Activated T-cell treated with anti-CD3 and anti-CD28 coated beads, Interleukin-2, amount 50 U/mL, for 48 hours (primary cell): ENCODE measurements at places on chromosomes 4 and X.

DNA sequence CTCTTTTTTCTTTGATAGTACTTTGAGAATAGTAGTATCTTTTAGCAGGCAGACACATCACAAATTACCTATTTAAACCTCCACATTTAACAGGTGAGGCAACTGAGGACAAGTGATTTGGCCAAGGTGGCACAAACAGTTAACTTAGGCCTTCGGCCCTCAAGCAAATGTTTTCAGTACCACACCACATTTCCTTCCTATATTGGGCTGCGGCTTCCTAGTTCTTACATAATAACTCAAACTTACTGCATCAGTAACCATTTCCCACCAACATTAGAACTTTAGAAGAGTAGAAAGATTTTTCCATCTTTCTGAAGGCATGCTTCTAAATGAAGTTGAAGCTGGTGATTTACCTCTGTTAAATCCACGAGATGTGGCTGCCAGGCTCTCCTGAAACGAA is 63.2 kb upstream of the SLC4A4 start:
- DNase-seq = no peak

DNA sequence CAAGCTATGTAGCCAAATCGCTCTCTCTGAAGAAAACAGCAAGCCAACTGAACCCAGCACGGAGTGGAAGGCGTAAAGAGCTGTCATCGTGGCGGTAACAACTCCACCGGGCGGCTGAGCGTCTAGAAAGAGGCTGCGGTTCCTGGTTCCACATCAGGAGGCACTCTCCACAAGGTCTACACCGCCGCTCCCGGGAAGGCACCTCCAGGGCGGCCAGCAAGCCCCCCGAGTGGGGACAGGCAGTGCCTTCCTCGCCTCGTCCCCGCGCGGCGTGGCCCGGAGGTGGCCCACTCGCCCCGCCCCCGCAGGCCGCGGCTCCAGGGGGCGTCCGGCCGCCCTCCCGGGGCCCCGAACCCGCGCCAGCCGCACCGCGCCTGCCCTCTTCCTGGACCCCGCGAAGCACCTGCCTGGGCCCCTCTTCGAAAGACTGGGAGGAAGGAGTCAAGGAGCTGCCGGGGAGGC is 755 bp downstream of the KLHL8 start:
- DNase-seq = no peak

DNA sequence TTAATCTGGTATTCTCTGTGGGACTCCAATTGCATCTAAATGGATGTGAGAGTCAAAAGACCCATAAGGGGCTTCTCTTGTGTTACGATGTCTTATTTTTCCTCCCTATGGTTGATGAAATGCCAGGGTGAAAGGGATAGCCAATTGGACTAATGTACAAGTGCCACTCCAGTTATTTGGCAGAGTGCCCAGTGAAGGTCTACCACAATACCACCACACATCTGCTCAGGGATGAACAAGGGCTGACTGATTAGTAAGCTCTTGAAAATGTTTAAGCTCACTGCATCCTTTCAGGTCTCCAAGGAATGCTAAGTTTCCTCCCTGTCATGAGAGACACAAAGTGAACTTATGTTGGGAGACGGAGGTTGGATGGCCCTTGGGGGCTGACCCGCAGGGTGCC is 57.8 kb downstream of the HEPH start:
- DNase-seq = no peak

- DNase-seq = no peak
Observed at GRCh38 chr4:124144238-124144654, 568.3 kb downstream of the ANKRD50 start.

GRCh38 chr4:123093236-123093635 is 170.8 kb upstream of the NUDT6 start:
- no peak for DNase-seq

DNA sequence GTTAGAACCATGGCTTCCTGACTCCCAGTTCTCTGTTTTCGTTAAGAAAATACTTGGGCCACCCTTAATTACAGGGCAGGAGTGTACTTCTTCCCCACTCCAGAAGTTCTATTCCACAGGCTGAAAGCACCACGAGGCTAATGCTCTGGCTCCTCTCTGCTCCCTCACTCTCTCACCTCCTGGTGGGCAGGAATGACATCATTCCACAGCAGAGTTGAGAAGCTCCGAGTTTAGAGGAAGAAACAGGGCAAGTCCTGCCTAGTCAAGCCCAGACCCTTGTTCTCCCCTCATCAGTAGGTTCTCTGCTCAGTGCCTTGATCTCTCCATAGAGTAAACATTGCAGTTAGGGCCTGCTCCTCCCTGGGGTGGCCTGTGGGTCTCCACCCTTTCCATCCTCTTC is 343.8 kb upstream of the CLNK start:
- DNase-seq = no peak

DNA sequence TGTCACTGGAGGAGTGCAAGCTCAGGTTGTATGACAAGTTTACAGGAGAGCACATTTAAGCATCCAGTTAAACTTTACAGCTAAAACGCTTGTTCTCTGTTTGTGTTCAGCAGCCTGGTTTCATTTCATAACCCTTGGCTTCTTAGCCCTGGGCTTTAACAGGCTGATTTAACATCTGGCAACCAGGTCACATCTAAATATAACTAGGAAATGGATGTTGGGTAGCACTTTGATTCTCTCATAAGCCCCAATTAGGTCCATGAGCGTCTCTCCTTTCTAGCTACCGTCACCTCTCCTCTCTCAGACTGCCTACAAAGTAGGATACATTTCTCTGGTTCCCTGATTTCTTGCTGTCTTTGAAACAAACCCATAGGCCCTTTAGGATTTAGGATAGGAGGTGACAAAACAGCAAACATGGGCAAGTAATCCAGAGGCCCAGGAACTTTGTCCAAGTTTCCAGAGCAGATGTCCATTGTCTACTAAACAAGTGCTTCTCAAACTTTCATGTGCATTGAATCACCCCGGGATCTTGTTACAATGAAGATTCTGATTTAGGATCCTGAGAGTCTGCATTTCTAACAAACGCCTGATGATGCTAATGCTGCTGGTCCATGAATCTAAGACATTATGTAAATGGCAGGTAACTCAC is 22.5 kb downstream of the OTUD6A start:
- no peak for DNase-seq

DNA sequence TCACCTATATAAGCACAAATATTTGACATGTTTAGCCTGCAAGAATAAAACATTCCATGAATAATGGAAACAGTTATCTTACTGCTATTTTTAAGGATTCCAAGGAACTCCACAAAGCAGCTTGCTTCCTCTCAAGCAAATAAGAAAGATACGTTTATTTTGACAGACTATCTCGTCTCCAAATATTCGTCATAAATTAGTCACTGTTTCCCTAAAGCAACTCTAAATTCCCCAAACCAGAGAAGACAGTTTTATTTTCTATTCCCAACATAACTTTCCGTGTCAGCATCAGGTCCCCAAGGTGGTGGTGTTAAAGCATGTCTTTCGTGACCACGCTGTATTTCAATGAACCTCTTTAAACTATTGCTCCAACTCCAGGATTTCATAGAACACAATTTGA is 24.3 kb upstream of the DKK2 start:
- DNase-seq = no peak

DNA sequence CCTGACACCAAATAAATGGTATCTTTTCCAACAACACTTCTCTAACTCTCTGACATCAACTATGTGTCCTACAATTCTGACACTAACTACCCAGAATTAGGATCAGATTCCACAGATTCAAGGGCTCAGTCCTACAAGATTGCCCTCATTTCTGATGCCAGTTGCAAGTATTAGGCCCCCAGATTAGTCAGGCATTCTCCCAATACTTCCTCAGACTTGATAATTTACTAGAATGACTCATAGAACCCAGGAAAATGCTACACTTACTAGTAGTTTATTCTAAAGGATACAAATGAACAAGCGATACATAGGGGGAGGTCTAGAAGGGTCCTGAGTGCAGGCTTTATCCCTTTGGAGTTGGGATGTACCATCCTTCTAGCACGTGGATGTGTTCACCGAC is 8.5 kb downstream of the TIGD2 start:
- no peak for DNase-seq

DNA sequence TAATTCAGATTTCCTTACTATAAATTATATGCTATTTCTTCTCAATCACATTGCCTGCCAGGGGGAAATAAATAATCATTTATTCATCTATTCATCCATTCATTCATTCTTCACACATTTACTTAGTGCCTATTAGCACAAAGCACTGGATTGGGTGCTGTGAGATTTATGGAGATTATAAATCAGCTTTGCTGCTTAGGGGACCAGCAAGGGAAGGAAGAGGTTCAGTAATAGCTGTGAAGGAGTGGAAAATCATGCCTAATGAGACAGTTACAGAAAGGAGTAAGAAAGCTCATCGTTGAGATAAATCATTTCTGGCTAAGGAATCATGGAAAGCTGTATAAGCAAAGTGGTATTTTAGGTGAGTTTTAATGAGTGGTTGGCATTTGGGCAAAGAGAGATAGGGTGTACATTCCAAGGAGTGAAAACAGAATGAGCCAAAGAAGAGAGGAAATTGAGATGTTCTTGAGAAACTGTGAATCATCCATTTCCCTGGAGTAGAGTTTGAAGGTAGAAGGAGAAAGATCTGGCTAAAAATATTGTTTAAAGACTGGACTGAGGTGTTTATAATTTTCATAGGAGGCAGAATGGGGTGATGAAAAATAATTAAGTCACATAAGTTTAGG is 9.6 kb downstream of the ARSJ start:
- no peak for DNase-seq

DNA sequence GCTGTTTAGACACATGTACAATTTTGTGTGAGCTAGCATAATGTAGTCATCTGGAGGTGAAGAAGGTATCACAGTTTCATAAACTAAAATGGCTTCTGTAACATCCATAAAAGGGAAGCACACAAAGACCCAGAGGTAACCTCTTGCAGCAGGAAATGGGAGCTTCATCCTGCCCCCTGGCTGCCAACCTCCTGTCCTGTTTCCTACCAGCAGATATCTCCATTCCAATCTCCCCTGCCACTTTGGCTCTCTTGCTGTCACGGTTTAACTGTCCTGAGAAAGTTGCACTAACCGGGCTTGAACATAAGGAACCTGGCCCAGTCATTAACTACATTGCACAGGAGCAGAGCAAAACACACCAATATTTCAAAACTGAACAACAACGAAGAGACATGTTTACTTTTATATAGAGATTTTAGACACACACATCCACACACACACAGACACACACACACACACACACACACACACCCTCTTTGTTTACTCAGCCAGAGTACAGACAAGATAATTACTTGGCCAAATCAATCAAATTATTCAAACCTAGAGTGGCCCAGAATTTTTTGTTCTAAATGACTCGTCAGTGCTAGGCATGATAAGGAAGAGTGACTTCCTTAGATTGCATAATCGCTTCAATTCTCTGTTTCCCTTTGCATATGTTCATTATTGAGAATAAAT is 24.2 kb downstream of the MID2 start:
- DNase-seq = no peak

- DNase-seq = no peak
Observed at GRCh38 chr4:156326246-156326645, 372.6 kb upstream of the CTSO start.

- no peak for DNase-seq
Observed at GRCh38 chr4:141501931-141502330, 134.5 kb upstream of the IL15 start.

- DNase-seq = no peak
Observed at GRCh38 chr4:162830899-162831298, 335.8 kb downstream of the NAF1 start.

DNA sequence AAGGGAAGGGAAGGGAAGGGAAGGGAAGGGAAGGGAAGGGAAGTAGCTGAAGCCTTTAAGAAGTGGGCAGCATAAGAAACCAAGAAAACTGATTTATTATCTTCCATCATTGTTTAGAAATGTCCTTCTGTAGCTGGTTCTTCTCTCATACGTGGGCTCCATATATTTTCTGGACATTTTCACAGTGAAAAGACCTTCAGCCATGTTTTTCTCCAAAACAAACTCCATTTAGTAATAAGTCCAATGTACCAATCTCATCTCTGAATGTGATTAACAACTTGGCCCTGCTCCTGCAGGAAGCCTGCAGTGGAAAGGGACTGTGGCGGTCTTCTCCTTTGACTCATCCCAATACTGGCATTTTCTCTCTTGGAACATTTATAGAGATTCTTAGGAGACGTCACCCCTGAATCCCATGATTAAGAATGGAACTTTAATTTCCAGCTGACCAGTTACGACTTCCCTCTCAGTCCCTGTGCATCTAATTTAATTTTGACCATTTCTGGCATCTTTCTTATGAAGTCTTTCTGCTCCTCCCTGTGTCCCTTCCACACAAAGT is 96.6 kb upstream of the GUCY1A1 start:
- DNase-seq = no peak

DNA sequence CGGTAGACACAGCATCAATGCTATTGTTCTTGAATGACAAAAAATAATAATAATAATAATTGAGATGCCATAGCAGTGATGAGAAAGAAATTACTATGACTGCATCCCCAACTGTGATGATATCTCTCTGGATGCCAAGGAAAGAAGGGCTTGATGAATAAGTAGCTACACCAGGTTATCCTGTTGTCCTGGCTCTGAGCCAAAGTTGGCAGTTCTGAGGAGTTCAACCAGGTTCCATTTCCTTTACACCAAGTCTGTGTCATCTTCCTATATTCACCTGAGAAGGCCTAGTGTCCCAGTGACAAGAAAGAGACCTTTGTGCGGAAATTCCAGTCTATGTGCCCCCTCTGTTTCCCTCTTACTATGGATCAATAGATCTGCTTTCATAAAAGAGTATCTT is 3.4 kb upstream of the MAML3 start:
- no peak for DNase-seq

GRCh38 chr4:77336411-77337142 is 179.6 kb downstream of the CCNG2 start:
- DNase-seq = no peak

DNA sequence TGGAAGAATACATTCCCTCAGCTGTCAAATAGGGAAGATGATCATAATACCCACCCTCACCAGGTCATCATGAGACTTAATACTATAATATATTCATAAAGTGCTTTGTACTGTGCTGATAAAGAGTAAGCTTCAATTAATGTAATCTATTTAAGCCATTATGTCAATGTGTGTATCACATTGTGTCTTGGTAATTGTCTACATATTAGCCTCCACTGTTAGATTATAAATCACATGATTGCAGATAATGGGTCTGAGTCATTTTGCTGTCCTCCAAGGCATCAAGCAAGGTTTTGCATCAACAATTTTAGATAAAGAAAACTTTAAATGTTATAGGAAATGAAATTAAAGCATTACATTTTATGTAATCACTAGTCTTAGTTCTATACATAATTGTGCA is 45.2 kb upstream of the CEP135 start:
- no peak for DNase-seq

DNA sequence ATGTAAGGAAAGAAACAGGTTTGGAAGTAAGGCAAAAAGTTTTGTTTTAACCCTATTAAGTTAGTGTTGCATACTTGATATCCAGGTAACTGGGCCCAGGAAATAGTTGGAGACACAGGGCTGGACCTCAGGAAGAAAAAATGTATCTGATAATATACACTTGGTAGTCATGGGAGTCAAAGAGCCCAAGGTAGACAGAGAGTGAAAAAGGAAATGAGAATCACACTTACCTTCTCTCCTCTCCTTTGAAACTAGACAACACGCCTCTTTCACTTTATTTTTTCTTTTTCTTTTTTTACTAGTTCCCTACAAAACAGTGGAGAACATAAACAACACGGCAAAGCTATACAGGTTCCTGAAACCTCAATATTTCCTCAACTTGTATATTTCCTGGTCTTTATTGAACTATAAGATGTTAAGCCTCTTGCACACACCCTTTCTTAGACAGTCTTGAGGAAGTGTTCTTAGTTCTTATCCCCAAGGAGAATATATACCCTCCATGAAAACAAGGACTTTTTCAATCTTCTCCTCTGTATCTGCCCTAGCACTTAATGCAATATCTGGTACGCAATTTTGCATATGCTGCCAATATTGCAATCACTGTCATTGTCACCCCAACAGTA is 27.2 kb downstream of the SYTL4 start:
- no peak for DNase-seq

GRCh38 chr4:113996599-113997177 is 17.2 kb upstream of the ARSJ start:
- DNase-seq = no peak
